Mononuclear cell (primary cell): ENCODE measurements at places on chromosomes 7 and 10. TPM values are rescaled to one million over a fixed set of nuclear protein-coding genes. Genes with fewer than 3 reads are reported as not detected.

Gene CYP17A1
- total RNA-seq = not detected

Gene PTN
- not detected for total RNA-seq

Gene GRM3
- total RNA-seq = not detected

Gene SLIT1
- 0.10 TPM for total RNA-seq

Gene STEAP1B
- total RNA-seq = 1.8 TPM

Gene RAB19
- 1.5 TPM for total RNA-seq

Gene HGF
- 2.7 TPM for total RNA-seq

Gene TAS2R41
- 2.0 TPM for total RNA-seq

Gene GPNMB
- 1.5 TPM for total RNA-seq

Gene FUOM
- 7.1 TPM for total RNA-seq

Gene BTBD16
- not detected for total RNA-seq

Gene NPY4R2
- total RNA-seq = not detected

Gene PIP
- total RNA-seq = not detected

Gene OR13A1
- total RNA-seq = 0.10 TPM

Gene PDIA4
- total RNA-seq = 34.9 TPM

Gene UCN3
- not detected for total RNA-seq

Gene MYOZ1
- total RNA-seq = not detected

Gene THSD7A
- 0.10 TPM for total RNA-seq

Gene C7orf25
- total RNA-seq = 2.0 TPM

Gene GPR22
- total RNA-seq = 0.21 TPM

Gene ST7
- total RNA-seq = 9.3 TPM

Gene ACSM6
- not detected for total RNA-seq

Gene SEC24C
- total RNA-seq = 25.3 TPM

Gene EBLN1
- not detected for total RNA-seq

Gene EFCAB10
- 0.94 TPM for total RNA-seq

Gene LAMB1
- total RNA-seq = 0.10 TPM

Gene LRRD1
- total RNA-seq = 0.10 TPM

Gene MAT1A
- not detected for total RNA-seq

Gene CYP26C1
- total RNA-seq = not detected

Gene HOXA9
- 0.52 TPM for total RNA-seq

Gene BCL7B
- 60.7 TPM for total RNA-seq

Gene CXCL12
- total RNA-seq = under 0.01 TPM

Gene ACTR3C
- 9.3 TPM for total RNA-seq

Gene JCAD
- 0.10 TPM for total RNA-seq

Gene SMURF1
- 37.6 TPM for total RNA-seq

Gene INHBA
- total RNA-seq = 5.5 TPM

Gene HEPACAM2
- not detected for total RNA-seq

Gene CCL24
- total RNA-seq = not detected

Gene RNF32
- 0.10 TPM for total RNA-seq

Gene SGPL1
- total RNA-seq = 25.6 TPM

Gene ZNF438
- 2.2 TPM for total RNA-seq

Gene CHST15
- total RNA-seq = 23.9 TPM

Gene RBP4
- not detected for total RNA-seq

Gene PHKG1
- total RNA-seq = 3.1 TPM

Gene GPR15LG
- not detected for total RNA-seq

Gene C7orf33
- total RNA-seq = not detected

Gene DCLRE1A
- 1.4 TPM for total RNA-seq

Gene PDZD7
- 0.21 TPM for total RNA-seq

Gene LAMTOR4
- 102 TPM for total RNA-seq

Gene EPO
- total RNA-seq = not detected

Gene SEMA3E
- not detected for total RNA-seq

Gene PKD2L1
- total RNA-seq = under 0.01 TPM

Gene MSS51
- 0.73 TPM for total RNA-seq

Gene MYL7
- total RNA-seq = not detected

Gene SAMD9L
- 13.2 TPM for total RNA-seq

Gene GPR85
- total RNA-seq = under 0.01 TPM

Gene SLC16A12
- total RNA-seq = not detected
